ENCODE measurements at places on chromosomes 2 and 18. TPM values are rescaled to one million over a fixed set of nuclear protein-coding genes. Genes with fewer than 3 reads are reported as not detected.
A peak's percentile ranks its signal among the peaks of the same experiment; 100 is the strongest.

GRCh38 chr2:215624423-215624829 lies 188.6 kb upstream of the FN1 start:
- no peak overlapping the region for H3K4me3 ChIP-seq
- H3K27me3 ChIP-seq, result no peaks in the 10 kb centered on the region
- peaks cover 11% of the 10 kb centered on the region for H3K4me1 ChIP-seq
- H3K27ac ChIP-seq, result peak overlapping the region; percentile 92
- peak; percentile 100 for DNase-seq

The FZD7 gene
- 90.9 TPM for polyA plus RNA-seq

DNA sequence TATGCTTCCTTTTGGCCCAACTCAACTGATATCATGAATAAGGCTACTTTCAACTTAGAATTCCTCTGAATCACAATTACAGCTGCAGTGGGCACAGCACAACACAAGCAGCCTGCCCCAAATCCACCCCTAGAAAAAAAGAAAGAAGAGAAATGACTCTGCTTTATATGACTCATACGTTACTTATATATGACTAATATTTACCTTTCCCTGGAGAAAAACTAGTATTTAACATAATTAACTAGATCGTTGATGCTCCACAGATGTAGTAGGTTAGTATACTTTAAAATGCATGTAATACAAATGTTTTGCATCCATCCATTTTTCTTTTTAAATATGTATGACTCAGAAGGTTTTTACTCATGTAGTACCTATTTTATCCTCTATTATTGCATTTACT lies 133.3 kb upstream of the UNC80 start:
- peak; percentile 27 for DNase-seq
- H3K4me1 ChIP-seq, result no peaks in the 10 kb centered on the region
- H3K27ac ChIP-seq, result no peak overlapping the region

The MERTK gene
- polyA plus RNA-seq, result 0.62 TPM

GRCh38 chr2:176969642-176970359 lies 242.8 kb upstream of the HNRNPA3 start:
- no peak for DNase-seq
- no peaks in the 10 kb centered on the region for H3K4me1 ChIP-seq
- H3K4me3 ChIP-seq, result no peak overlapping the region
- H3K27ac ChIP-seq, result no peak overlapping the region

- DNase-seq, result no peak
- H3K4me1 ChIP-seq, result no peaks in the 10 kb centered on the region
- peaks cover 11% of the 10 kb centered on the region for H3K27me3 ChIP-seq
- H3K36me3 ChIP-seq, result no peaks in the 10 kb centered on the region
Observed at GRCh38 chr2:88638743-88639142, 11.5 kb upstream of the EIF2AK3 start.

DNA sequence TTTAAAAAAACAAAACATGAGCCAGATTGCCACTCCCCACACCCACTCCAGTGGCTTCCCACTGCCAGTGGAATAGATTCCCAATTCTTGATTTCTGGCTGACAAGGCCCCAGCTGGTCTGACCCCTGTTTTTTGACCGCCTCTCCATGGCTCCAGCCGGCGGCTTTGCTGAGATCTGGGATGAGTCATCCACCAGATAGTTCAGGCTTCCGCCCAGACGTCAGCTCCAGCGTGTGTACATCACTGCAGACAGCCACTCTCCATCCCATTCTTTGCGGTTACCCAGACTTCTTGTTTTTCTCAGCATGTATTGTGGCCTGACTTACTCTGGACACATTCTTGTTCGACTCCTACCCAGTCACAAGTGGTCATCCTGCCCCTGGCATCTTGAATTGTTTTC lies 227.9 kb downstream of the GBX2 start:
- H3K27ac ChIP-seq, result peak overlapping the region; percentile 47
- peak; percentile 97 for DNase-seq
- no peaks in the 10 kb centered on the region for H3K27me3 ChIP-seq
- no peak overlapping the region for H3K4me3 ChIP-seq
- H3K36me3 ChIP-seq, result no peaks in the 10 kb centered on the region

The XDH gene
- 0.80 TPM for polyA plus RNA-seq

The ANKAR gene
- polyA plus RNA-seq, result 0.96 TPM

The VSNL1 gene
- polyA plus RNA-seq, result 0.24 TPM

The CCDC148 gene
- 0.17 TPM for polyA plus RNA-seq

- H3K36me3 ChIP-seq, result no peaks in the 10 kb centered on the region
- peaks cover 18% of the 10 kb centered on the region for H3K27me3 ChIP-seq
- no peak overlapping the region for H3K4me3 ChIP-seq
- no peak for DNase-seq
- H3K4me1 ChIP-seq, result peaks cover 3% of the 10 kb centered on the region
- no peak overlapping the region for H3K27ac ChIP-seq
Observed at GRCh38 chr2:19879120-19879519, 22.7 kb downstream of the TTC32 start.

DNA sequence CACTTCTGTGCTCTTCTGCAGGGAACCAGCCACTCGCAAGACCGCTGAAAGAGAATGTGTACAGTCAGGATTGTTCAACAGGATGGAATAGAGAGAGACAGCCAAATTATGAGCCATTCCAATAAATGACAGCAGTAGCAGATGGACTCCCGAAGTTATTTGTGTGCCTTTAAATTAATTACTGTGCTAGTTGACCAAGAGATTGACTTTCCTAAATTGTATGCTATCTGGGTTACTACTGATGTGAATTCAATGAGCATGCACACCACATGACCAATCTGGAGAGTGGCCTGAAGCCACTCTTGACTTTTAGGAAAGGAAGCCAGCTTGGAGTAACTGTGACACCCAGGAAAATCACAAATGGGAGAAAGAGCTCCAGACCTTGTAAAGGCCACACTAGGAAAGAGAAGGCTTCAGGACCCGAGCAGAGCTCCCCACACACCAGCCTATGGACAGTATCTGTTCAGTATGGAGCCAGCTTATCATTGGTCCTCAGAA lies 52.8 kb downstream of the CHMP3 start:
- H3K27ac ChIP-seq, result no peak overlapping the region
- peaks cover 16% of the 10 kb centered on the region for H3K36me3 ChIP-seq

The PSD4 gene
- polyA plus RNA-seq, result 0.55 TPM

GRCh38 chr2:69933839-69934613 lies 19.1 kb downstream of the MXD1 start:
- peaks cover 26% of the 10 kb centered on the region for H3K36me3 ChIP-seq
- H3K4me1 ChIP-seq, result peaks cover 11% of the 10 kb centered on the region
- H3K27me3 ChIP-seq, result no peaks in the 10 kb centered on the region
- peak; percentile 93 for DNase-seq
- peak overlapping the region; percentile 8 for H3K4me3 ChIP-seq

- H3K4me3 ChIP-seq, result no peak overlapping the region
- H3K27me3 ChIP-seq, result no peaks in the 10 kb centered on the region
- no peak overlapping the region for H3K27ac ChIP-seq
- H3K36me3 ChIP-seq, result no peaks in the 10 kb centered on the region
Observed at GRCh38 chr2:32721376-32721775, 93.5 kb downstream of the TTC27 start.

The EEF1B2 gene
- 751 TPM for polyA plus RNA-seq

DNA sequence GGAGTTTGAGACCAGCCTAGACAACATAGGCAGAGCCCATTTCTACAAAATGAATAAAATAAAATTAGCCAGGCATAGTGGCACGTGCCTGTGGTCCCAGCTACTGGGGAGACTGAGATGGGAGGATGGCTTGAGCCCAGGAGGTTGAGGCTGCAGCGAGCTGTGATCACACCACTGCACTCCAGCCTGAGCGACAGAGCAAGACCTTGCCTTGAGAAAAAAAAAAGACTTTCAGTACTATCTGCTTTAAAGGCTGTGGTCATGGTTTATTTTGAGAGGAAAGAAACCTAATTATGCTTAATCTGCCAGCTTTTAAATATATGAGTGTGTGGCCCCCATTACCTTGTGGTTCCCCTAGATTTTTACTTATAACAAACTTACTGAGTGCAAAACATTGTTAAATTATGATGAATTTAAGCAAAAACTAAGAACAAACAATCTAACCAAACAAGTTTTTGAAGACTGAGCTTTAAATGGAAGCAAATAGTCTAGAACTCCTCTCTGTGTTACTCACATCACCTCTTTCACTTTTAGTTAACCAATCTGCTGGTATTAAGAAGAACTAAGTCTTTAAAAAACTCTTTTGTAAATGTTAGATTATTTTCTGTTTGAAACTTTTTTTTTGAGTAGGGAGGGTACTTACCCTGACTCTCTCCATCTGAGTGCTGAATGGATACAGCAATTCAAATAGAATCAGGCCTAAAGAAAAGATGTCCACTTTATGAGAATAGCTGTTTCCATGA lies 65.4 kb downstream of the EIF2AK3 start:
- H3K4me3 ChIP-seq, result no peak overlapping the region
- H3K36me3 ChIP-seq, result peaks cover 18% of the 10 kb centered on the region
- no peaks in the 10 kb centered on the region for H3K4me1 ChIP-seq

- no peaks in the 10 kb centered on the region for H3K36me3 ChIP-seq
- no peak overlapping the region for H3K4me3 ChIP-seq
Observed at GRCh38 chr2:137708311-137708710, 256.0 kb upstream of the HNMT start.

DNA sequence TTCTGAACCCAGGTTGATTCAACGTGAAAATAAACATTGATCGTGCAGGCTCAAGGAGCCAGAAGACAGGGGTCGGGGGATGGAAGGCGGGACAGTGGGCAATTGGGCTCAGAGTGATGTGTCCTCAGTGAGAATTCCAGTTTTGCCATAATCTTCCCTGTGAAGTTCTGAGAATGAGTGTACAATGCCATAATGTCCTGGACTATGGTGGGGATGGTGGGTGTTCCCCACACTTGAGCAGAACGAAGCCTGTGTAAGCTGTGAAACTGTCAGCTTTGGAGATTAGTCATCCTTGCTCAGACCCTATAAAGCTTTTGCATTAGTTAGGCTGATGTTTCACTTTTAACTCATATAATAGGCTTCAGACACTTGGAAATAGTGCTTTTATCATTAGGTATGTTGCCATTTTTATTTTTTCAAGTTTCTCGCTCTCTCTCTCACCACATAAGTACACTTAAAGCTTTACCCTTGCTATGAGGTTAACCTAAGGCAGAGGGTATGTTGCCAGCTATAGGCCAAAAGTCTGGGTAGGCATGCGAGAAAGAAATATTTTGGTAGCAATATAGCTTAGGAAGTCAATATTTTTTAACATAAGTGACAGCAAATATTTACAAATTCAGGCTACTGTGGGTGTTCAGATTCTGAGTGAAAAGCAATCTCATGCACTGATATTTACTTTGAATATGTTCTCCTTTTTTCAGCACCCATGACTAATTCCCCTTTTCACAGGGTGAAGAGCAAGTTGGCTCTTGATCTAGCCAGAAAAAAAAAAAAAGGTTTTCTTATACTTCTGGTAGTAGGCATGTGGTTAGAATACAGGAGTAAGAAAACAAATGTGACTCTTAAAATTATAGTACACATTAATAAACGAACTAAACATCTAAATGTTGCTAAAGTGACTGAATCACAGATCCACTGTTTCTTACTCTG lies 47.2 kb downstream of the CDC42EP3 start:
- H3K27ac ChIP-seq, result no peak overlapping the region
- H3K27me3 ChIP-seq, result no peaks in the 10 kb centered on the region
- no peak overlapping the region for H3K4me3 ChIP-seq
- H3K36me3 ChIP-seq, result no peaks in the 10 kb centered on the region

GRCh38 chr18:57435846-57436190 lies 644 bp downstream of the ONECUT2 start:
- DNase-seq, result no peak
- no peaks in the 10 kb centered on the region for H3K36me3 ChIP-seq
- no peak overlapping the region for H3K4me3 ChIP-seq
- H3K4me1 ChIP-seq, result no peaks in the 10 kb centered on the region
- peaks cover 87% of the 10 kb centered on the region for H3K27me3 ChIP-seq

- peaks cover 3% of the 10 kb centered on the region for H3K27me3 ChIP-seq
- H3K4me1 ChIP-seq, result peaks cover 2% of the 10 kb centered on the region
- peak; percentile 69 for DNase-seq
- H3K27ac ChIP-seq, result no peak overlapping the region
Observed at GRCh38 chr2:200121931-200122330, 166.5 kb downstream of the MAIP1 start.

GRCh38 chr2:103363639-103364038 lies 601.8 kb downstream of the TMEM182 start:
- H3K4me1 ChIP-seq, result no peaks in the 10 kb centered on the region
- no peaks in the 10 kb centered on the region for H3K27me3 ChIP-seq
- DNase-seq, result no peak
- no peak overlapping the region for H3K27ac ChIP-seq
- H3K36me3 ChIP-seq, result no peaks in the 10 kb centered on the region
- no peak overlapping the region for H3K4me3 ChIP-seq
